ENCODE measurements at places on chromosomes 7 and 10.

GRCh38 chr7:7969306-7970236, 975 bp downstream of the GLCCI1 start:
- no peak for DNase-seq

- peak; percentile 60 for DNase-seq
Observed at GRCh38 chr10:78802431-78802830, 266.3 kb upstream of the ZMIZ1 start.

GRCh38 chr10:5165738-5166137, 19.2 kb downstream of the AKR1C8 start:
- no peak for DNase-seq

DNA sequence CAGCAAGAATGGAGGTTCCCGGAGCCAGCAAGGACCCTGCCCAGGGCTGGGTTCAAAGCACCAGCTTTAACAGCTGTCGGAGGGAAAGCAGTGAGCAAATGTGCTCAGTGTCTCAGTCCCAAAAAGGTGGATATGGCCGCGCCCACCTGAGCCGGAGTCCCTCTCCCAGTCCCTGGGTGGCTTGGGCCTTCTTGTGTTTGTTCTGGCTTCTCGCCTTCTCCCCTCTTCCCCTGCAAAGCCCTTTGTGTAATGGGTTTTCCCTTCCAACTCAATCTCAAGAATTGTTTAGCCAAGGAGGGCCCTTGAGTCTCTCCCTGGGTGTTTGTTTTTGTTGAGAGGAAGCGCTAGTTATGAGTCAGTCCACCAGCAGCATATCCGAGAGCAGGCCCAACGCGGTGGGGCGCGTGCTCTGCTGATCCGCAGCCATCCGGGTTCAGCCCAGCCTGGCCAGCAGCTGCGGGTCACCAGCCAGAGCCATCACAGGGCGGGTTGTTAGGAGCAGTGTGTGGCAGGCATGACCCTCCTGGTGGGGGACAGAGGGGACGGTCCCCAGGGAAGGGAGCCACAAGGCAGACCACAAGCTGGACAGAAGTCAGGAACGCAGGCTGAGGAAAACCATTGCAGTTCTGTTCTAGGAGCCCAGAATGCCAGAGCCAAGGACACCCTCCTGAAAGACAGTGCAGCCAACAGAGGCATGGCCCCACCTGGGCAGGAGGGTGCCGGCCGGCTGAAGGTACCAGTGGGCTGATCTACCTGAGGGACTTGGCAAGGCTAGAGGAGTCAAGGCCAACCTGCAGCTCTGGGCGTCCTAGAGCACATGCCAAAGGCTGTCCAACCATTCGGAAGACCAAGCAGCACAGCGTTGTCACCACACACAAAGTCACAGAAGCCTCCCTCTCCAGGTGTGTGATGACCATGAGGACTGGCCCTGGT, 21.3 kb downstream of the CALML3 start:
- DNase-seq: peak; percentile 21

DNA sequence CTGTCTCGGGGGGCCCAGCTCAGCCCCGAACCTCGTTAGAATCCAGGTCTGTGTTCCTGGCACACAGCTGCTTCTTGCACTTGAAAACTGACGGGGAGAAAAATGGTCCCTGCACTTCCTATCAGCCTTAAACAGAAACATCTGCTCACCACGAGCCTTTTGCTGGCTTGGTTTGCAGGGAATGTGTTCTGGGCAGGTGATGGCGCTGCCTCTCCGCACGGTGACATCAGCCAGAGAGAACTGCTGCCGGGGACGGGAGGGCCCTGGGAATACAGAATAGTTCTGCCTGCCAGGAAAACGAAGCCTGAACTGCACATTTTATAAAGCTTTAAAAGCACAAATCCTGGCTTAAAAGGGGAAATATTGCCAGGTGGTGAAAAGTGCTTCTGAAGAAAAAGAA, 622.5 kb downstream of the TYW1 start:
- DNase-seq: no peak

DNA sequence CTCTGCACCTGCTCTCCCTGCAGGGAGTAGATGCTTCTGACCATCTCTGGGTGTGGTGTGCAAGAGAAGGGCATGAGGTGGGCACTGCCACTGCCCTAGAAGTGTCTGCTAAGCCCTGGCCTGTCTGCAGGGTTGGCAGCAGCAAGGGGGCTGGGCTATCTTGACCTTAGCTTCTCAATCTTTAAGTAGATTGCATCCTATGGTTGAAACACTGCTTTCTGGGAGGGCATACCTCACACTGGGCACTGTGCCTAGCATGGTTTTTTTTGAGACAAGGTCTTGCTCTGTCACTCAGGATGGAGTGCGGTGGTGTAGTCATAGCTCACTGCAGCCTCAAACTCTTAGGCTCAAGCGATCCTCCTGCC, 54.9 kb downstream of the CLIP2 start:
- DNase-seq: peak; percentile 39

DNA sequence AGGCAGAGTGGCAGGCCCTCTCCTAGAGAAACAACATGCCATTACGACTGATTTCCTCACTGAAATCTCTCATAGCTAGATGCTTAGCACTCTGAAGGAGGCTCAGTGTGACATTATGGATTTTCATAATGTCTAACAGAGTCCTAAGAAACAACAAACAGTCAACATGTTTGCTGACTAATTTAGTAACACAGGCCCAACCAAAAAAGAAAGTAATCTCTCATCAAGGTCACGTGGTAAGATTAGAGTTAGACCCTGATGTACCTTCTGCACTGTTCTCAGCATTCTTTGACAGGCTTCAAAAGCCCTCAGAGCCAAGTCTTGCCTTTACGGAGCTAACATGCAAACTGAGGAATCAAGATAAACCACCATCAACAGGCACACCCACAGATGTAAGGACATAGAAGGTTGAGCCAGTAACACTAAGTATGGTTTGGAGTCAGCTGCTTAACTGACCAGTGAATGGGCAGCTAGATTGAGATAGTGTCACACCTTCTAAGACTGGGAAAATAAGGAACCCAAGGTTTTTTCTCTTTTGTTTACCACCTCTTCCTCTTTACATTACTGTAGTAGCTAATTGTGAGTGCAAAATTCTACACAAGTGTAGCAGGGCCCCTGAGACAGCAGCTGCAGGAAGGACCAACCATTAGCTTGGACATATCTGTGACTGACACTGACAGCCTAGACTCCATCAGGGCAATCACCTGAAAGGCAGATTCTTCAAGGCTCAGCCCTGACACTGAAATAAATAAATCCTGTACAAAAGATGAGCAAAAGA, 15.3 kb upstream of the KCNIP2 start:
- no peak for DNase-seq

DNA sequence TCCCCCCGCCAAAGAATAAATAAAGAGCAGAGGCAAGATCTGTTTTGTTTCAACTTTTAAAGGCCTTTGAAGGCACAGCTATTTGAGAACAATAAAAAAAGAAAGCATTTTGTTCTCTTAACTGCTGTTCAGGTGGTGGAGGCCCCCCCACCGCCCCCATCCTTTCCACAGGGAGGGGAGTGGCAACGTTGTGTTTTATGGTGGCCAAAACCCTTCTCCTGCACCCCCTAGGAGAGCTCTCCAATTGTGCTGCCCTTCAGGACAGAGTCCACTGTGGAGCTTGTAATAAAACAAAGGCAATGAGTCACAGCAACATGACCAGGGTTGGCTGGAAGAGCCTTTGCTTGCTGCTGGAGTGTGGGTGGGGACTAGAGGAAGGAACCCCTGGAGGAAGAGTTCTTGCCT, 987.9 kb downstream of the KCNMA1 start:
- peak; percentile 93 for DNase-seq

Measured in foreskin fibroblast (primary cell).